ENCODE measurements at places on chromosomes 7 and 10.
A peak's percentile ranks its signal among the peaks of the same experiment; 100 is the strongest.

GRCh38 chr10:67519434-67519833 is 176.6 kb downstream of the CTNNA3 start:
- DNase-seq = no peak

GRCh38 chr10:53597835-53598251 is 825.3 kb upstream of the MBL2 start:
- DNase-seq = no peak

DNA sequence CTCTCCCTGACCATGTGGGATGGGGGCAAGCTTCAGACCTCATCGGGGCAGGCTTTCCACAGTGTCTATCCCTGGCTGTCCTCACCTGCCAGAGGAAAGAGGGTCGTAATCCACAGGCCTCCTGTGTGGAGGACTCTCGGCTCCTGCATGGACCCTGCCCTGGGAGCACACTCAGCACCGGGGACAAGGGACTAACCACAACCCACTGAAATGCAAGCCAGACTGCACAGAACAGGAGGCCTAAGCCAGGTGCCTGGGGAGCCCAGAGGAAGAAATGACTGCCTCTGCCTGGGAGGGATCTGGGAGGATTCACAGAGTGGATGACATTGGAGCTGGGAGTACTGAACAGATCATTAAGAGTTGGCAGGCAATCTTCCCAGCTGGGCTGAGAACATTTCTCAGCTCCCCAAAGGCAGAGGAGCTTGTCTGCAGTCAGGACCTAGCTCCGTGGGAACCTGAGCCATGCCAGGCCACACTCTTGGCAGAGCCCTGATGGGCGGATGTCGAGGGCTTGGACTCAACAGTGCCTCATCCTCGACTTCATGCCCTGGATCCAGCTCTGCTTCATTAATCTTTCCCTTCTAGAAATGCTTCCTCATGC is 213.4 kb downstream of the USP6NL start:
- no peak for DNase-seq

DNA sequence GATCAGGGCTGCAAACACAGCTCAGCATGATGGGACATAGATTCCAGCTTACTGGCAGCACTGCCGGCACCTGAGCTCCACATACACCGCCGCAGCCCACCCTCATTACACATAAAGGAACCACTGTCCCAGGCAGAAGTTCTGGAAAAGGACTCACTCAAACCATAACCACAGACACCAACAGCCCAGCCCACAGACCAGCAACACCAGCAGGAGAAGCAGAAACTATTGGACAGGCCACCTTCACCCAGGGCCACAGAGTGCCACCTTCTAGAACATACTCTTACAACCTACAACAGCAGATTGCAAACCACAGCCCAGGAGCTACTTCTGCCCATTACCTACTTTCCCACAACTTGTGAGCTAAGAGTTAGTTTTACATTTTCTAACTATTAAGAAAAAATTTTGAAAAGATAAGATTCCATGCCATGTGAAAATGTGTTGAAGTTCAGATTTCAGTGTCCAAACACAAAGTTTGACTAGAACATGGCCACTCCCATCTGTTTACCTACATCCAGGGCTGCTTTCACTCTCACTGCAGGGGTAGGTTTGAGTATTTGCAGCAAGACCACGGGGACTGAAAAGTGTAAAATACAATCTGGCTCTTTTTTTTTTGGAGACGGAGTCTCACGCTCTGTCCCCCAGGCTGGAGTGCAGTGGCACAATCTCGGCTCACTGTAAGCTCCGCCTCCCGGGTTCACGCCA is 153.0 kb downstream of the TNS3 start:
- no peak for DNase-seq

DNA sequence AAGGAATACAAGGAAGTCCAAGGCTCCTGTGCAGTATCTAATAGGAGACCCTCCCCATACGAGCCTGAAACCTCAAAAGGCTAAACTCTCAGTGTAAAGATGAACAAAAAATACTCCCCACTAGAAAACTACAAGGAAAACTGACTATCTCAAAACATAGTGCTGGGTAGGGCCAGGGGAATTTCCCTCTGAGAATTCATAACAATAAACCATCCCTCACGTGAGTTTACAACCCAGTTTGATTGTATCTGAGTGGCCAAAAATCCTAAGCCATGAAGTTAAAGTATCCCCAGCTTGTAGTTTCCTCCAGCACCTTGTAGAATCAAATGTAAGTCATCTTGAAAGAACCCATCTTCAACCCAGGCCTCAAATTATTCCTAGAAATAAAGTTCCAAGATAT is 293.4 kb downstream of the CELF2 start:
- no peak for DNase-seq

DNA sequence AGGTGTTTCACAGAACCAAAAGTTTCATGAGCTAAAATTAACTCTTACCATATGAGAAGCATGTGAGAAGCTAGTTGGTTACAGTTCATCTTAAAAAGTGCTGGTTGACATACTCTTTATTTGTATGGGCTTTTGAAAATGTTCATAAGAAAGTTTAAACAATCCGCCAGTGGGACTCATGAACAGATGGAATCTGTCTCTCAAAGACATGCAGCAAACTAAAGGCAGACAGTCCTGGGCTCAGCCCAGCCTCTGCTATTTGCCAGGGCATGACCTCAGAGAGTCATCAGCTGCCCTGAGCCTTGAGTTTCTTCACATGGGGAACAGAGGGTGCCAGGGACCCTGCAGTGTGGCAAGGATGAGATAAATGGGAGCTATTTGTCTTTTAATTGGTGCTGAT is 3.2 kb downstream of the PYROXD2 start:
- no peak for DNase-seq

DNA sequence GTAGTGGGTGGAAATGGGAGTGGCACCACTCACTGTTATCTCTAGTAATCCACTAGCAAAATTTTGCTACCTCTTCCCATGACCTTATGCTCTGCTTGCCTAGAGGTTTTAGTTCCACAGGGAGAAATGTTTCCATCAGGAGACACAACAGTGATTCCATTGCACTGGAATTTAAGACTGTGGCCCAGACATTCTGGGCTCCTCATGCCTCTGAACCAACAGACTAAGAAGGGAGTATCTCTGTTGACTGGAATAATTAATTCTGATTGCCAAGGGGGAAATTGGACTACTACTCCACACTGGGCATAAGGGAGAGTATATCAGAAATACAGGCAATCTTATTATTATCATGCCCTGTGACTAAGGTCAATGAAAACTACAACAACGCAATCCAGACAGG is 16.2 kb upstream of the BRAF start:
- no peak for DNase-seq

GRCh38 chr10:131784363-131785120 is 116.3 kb upstream of the PPP2R2D start:
- DNase-seq = no peak

- no peak for DNase-seq
Observed at GRCh38 chr10:131311661-131312477, at the start of gene TCERG1L. TCERG1L (minus strand) TSS chr10:131311721; CDS start chr10:131311635, 86 bp downstream.

DNA sequence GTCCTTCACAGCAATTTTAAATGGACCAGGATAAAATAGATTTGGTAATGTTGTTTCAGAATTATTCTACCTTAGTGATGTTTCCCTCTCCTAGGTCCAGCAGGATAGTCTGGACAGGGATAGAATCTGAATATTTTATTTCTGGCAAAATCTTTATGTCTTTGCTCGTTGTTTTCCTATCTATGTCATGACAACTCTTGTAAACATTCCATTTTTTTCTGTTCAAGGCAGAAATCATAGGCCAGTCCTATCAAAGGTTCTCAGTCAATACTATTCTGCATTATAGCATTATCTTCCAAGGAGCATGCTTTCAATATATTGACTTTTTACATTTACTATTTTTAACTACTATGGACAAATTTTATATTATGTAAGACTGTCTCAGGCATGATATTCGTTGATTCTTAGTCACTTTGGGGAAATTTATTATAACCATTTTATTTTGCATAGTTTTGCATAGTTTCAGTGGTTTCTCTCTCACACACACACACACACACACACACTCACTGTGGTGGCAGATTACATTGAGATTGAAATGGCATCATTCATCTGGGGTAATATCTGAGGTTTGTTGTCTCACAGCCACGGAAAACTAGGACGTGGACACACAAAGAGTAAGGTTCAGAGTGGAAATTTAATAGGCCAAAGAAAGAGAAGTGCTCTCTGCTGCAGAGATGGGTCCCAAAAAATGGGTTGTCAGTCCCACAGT is 17.2 kb downstream of the TAS2R60 start:
- no peak for DNase-seq

- no peak for DNase-seq
Observed at GRCh38 chr10:113292086-113292485, 260.8 kb upstream of the HABP2 start.

GRCh38 chr7:81158189-81158588 is 239.3 kb upstream of the SEMA3C start:
- no peak for DNase-seq

GRCh38 chr7:81956520-81956919 is 186.7 kb upstream of the HGF start:
- DNase-seq = no peak

DNA sequence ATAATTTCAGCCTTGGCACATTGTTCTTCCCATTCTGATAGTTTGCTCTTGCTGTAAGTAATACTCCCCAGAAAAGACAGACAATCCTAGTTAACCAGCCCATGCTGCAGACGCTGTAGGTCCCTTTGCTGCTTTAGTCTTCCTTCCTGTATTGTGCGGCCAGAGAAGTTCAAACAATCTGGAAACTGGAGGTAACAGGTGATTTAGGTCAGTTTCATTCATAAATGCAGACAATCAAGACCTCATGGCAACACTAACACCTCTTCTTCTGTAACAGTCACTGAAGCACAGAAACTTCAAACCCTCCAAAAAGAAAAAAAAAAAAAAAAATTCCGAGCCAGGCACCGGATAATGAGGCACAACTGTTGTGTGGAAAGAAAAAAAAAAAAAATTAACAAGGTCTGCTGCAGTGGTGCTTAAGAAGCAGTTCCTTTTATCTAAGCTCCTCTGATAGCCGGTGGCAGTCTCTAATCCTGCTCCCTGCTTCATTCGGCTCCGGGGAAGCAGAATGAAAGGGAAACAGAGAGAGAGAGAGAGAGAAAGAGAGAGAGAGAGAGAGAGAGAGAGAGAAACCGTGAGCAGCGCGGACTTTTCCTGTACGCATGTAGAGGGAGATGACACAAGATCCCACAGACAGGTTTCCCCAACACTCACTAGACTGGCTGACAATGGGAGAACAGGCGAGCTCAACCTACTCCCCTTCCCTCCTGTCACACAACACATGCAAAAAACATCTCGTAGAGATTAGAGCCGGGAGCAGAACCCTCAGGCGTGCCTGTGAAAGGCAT is at the start of gene SEMA3A:
Gene SEMA3A (minus strand): TSS at position 306 of the 788 bp plus-strand sequence. CDS start 203 bp downstream, at position 103.
- peak; percentile 32 for DNase-seq

- DNase-seq = no peak
Observed at GRCh38 chr7:130293521-130293920, 560 bp downstream of the CPA4 start.

DNA sequence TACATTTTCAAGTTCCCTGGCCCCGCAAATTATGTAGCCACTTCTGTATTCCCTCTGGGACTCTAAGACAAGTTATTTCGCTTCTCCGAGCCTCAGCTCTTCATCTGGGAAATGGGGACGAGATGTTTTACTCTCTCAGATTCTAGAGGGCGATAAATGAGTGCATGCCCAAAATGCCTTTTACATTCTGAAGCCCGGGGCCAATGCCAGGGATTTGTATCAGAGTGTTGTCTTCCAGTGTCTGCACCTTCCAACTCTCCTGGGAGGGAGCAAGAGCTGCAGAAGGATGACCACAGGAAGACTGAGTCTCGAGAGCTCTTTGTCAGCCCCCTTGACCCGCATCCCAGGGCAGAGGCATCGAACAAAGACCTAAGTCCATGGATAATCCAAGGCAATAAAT is 39.9 kb downstream of the BUB3 start:
- no peak for DNase-seq

GRCh38 chr7:142711746-142712616 is 37.3 kb upstream of the PRSS1 start:
- DNase-seq = no peak

DNA sequence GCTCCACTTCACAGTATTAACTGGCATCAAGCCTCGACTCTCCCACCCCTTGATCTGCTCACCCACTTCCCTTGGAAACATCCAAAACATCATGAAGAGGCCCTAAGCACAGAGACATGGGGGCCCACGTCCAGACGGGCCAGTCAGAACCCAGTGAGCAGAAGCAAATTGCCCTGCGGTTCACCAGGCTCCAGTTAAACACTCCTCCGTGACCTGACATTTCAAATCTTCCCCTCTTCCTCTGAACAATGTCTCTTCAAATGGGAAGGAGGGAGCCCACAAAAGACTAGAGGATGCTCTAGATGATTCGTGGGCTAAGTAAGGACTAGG is 44.8 kb downstream of the CLEC2L start:
- no peak for DNase-seq

Measured in activated T-cell treated with anti-CD3 and anti-CD28 coated beads, Interleukin-2, amount 50 U/mL, for 24 hours (primary cell).